ENCODE measurements at places on chromosomes 7 and 10.

DNA sequence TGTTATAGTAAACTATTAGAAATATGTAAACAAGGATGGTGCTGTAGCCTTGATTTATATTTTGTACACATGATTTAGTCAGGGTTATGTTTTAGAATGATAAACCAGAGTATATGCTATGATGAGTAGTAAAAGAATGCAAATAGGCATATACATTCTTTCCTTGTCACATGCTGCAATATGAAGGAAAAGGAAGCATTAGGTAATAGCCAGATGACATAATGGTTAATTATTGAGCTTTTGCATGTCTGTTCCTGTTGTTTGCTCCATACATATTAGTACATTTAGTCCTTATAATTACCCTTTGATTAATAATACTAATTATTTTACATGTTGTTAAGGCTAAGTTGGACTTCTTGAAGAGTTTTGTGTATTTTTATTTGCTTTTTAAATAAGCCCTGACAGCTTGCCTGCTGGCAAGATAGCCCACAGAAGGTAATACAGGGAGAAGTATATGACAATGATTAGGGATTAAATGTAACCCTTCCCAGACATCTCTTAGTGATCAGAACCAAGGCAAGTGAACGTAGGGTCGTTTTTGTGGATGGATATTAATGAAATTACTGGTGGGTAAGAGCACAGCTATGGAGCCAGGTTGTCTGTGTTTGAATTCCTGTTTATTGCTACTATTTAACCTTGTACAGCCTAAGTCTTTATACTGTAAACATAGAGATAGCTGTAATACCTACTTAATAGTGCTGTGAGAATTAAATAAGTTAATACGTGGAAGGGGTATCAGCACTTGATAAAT is 68.4 kb downstream of the PHTF2 start:
- DNase-seq = no peak

DNA sequence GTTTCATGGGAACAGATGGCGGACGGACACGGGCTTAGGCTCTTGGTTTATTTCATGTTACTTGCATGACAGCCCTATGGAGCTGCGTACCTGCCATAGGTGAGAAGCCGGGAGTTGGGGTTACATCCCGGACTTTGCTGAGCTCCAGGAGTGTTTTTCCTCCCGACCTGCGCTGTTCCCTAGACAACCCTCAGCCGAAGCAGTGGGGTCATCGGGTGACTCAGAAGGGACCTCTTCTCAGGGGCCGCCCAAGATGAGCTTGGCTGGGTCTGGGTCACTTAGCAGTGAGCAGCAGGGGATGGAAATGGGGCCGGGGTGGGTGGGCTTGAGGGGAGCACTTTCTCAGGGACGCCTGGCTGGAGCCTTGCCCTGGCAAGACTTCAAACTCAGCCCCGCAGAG is 11.9 kb downstream of the CUX1 start:
- DNase-seq = no peak

DNA sequence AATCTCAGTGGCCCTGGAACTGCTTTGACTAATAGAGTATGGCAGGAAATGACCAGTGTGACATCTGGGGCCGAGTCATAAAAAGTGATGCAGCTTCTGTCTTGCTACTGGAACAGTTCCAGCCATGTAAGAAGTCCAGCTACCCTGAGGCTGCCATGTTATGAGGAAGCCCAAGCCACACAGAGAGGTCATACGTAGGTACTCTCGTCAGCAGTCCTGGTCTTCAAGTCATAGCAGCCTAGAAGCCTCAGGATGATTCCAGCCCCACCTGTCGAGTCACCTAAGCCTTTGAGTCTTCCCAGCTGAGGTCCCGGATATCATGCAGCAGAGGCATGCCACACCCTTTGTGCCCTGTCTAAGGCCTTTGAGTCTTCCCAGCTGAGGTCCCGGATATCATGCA is 92.1 kb downstream of the PPP1R3C start:
- no peak for DNase-seq

GRCh38 chr7:132991615-132992587 is 90.0 kb downstream of the CHCHD3 start:
- DNase-seq = no peak

DNA sequence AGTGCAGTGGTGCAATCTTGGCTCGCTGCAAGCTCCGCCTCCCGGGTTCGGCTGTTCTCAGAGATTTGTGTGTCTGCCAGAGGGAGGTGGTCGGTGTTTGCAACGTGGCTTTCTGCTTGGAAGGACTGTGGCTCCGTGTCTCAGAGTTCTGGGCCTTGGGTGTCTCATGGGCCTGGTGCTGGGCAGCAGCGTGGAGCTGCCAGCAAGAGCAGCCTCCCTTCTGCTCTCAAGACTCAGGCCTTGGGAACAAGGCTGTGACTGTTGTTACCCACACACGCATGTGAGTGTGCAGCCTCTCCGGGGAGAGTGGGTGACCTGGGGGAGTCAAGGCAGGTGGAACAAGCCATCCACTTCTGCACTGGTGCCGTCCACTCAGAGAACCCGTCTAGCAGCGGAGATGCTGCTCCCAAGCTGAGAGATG is 52.0 kb downstream of the VIPR2 start:
- no peak for DNase-seq

DNA sequence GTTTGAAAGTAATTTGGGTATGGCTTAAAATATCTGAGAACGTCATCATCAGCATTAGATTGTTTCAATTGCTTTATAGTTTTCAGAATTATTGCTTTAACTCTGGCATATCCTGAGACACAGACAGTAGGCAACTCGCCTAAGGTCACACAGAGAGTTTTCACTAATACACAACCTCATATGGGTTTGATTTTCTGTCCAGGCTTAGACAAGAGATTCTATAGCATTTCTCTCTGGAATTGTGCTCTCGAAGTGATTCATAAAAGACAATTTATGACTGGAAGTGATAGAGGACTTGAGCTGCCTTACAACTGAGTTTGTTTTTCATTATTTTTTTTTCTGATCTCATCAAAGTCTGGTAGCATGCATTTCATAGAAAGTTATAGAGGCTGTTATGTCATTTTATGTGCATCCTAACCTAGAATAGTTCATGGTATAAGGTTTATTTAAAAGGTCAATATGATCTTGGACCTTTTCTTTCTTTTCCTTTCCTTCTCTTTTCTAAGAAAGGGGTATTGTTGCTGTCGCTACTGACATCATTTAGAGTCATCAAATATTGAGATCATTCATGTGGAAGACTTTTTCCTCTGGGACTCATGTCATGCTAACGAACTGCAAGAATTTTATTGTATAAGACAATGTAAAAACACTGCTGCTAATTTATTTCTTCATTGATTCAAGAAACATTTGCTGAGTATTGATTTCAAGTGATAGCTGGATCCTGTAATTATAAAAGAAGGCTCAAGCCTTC is 278.2 kb downstream of the PLXDC2 start:
- DNase-seq = no peak

DNA sequence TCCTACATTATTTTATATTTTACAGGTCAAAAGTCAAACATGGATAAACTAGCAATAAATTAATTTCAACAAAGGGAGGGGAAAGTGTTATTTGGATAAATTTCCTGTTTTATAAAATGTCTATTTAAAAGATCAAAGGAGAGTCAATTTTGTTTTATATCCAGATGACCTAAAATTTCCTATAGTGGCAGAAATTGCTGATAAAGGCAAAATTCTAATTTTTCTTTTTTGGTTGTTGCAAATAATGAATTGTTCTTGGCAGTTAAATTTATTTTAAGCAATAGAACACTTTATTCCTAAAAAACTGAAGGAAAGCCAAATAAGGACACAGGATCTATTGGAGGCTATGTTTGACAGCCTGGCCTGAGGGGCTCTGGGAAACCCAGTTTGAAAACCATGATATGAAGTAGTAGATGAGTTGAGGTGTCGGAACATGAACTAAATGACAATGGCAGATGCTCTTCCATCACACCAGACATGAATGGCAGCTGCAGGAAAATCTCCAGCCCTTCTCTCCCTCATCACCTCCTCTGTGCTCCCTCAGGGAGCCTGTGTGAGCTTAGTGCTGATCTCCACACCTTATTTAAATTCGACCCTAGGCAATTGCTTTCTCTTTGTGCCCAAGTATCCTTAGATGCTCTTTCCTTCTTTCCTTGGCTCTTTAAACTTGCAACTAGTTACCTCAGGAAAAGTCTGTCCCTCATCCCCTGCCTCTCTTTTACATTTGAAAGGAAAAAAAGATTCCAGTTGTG is 395.0 kb downstream of the THSD7A start:
- DNase-seq = no peak
